ENCODE measurements at places on chromosomes 3 and 15.

DNA sequence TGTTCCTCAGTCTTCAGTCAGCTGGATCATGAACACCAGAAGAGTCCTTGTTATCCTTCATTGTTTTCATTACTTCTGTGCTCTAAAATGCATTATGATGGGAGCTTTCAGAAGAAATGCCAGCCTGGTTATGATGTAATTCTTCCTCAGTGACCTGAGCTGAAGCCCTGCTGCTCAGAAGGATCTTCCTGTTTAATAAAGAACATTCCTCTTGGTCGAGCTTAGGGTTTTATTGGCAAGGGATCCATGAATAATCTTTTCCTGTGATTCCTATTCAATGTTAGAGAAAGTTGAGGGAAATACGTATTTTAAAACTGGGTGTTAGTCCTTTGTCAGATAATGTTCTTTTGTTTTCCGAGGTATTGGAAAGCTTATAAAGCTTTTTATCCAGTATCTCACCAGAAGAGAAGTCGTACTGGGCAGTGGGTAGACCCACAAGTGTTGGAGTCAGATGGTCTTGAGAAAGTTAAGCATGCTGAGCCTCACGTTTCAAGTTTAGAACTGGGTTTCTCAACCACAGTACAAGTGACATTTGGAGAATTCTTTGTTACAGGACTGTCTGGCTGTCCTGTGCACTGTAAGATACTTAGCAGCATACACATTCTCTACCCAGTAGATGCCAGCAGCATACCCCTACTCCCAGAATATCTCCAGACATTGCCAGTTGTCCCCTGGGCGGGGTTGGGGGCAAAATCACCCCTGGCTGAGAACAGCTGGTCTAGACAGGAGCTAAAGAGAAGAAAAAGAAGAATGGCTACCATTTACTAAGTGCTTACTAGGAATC, 212.3 kb upstream of the BHLHE40 start:
- DNase-seq: no peak

DNA sequence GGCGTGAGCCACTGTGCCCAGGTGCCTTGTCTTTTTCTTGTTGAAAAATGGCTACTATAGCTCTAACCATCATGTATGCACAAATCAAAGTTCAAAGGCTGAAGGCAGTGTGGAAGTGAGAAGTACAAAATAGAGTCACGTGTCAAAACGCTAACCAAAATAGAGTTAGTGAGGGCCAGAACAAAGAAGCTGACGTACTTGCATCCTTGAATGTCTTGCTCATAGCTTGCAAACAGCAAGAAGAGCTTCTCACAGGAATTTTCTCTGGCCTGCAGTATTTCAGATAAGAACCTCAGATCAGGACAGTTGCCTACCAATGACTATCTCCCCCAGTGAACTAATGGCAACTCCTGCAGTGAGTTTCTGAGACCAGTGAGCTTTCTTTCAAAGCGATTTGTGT, 713.5 kb downstream of the GRM7 start:
- no peak for DNase-seq

DNA sequence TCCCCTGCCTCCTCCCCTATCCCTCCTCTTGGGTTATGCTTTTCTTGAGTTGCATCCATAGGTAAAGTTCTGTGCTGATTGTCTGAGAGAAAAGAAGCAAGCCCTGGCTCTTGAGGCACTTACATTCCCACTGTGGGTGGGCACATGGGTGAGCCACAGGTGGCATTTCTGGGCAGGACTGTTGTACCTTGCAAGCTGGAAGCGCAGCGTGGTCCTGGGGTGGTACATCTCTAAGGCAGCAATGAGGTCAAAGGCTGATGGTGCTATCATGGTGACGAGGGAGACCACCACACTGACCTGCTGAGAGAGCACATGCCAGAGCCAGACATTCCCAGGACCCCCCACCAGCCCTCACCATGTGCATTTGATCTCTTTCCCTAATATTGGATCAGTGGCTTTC, 24.7 kb downstream of the TMC3 start:
- DNase-seq: no peak

DNA sequence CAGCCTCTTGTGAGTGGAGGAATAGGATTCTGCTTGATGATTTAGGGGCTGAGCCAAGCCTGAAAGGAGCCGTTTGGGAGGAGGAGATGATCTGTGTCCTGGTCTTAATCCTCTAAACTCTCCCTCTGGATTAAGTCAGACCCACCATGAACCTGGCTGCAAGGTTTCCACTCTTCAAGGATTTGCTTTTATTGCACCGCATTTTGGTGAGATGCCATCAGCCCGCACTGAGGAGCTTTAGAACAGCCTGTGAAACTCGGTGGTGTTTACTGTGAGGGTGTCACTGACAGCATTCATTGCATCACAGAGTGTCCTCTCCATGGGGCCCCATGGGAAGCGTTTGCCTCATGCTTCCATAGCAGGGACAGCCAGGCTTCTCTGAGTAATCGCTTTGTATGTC, 59.2 kb downstream of the EPHB1 start:
- DNase-seq: no peak

DNA sequence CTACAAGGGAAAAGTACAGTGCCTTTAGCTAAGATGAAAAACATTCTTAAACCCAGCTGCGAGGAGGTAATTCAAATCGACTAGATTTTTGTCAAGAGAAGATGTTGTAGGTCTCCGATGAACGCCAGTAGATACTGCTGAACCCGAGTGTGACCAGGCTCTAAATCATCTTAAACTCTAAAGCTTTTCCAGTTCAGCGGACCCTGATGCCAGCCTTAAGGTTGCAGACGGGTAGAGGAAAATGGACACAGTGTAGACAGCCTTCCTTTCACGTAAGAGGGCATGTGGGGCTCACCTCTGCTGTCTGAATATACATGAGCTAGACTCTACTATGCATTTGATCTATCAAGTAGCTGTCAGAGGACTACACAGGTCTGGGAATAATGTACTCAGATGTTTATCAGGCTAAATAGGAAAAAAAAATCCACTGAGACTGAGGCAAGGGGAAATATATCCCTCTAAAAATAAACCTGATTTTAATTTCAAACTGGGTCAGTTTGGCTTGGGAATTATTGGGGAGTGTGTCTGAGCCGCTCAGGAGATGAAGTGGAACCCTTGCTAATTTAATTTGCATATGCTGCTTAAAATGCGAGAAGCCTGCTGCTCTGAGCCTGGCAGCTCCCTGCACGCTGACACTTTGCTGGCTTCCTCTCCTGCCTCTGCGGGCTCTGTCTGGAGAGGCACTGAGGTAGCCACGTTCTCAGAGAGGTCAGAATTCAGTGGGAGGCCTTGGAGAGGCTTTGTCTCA, 151.9 kb downstream of the CADPS start:
- no peak for DNase-seq

DNA sequence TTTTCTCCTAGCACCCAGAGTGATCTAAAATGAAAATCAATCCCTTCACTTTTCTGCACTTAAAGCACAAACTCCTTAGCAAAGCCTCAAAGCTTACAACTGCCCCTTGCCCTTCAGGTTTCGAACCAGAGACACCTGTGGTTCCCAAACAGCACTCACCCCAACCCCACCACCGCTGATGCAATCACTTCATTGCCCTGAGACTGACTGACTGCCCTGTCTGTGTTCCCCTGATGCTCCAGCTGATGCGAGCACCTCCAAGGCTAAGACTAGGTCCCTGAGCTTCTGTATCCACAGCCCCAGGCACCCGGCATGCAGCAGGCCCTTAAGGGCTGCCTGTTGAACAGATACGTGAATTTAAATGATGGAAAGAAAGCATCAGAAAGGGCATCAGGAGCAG, 127.3 kb downstream of the ZNF621 start:
- no peak for DNase-seq

- no peak for DNase-seq
Observed at GRCh38 chr3:4528819-4529600, 35.9 kb downstream of the ITPR1 start.

GRCh38 chr3:66609660-66610561, 109.1 kb upstream of the LRIG1 start:
- DNase-seq: no peak

GRCh38 chr3:61223451-61223850, 27.8 kb downstream of the FHIT start:
- no peak for DNase-seq

DNA sequence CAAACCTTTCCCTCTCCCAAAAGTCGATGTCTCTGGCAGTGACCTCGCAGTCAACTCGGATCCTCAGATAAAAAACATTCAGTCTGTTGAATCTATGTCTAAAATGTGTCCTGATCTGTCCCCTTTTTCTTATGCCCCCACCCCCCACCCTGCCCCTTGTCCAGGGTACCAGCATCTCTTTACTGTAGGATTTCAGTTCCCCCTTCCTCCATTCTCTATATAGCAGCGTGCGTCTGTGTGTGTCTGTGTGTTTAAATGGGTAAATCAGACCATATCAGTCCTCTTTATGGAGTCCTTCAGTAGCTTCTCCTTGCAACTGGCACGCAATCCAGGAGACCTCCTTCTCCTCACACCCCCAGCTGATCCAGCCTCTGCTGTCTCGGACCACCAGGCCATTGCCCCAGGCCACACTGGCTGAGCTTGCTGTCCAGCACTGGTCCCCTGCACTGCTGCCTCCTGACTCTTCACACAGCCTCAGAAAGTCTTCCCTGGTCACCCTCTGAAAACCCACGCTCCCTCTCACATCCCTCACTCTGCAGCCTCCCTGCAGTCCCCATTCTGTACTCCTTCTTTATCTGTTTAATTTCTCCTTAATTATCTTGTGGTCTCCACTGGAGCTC, 1.5 kb downstream of the LRRK1 start:
- DNase-seq: no peak

DNA sequence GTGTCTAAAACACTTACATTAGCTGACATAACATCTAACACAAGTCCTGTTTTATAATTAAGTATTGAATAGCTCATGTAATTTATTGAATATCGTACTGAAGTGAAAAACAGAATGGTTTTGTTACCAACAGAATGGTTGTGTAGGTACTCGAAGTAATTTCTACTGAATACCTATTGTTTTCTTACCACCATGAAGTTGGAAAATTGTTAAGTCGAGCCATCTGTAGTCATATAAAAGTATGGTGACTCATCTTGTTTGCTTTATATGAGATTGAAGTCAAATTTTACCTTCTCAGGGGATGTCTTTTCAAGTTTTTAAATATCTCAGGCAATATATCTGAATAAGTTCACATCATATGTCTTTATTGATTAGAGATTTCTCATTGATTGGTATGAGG, 37.6 kb downstream of the PIAS1 start:
- DNase-seq: no peak

DNA sequence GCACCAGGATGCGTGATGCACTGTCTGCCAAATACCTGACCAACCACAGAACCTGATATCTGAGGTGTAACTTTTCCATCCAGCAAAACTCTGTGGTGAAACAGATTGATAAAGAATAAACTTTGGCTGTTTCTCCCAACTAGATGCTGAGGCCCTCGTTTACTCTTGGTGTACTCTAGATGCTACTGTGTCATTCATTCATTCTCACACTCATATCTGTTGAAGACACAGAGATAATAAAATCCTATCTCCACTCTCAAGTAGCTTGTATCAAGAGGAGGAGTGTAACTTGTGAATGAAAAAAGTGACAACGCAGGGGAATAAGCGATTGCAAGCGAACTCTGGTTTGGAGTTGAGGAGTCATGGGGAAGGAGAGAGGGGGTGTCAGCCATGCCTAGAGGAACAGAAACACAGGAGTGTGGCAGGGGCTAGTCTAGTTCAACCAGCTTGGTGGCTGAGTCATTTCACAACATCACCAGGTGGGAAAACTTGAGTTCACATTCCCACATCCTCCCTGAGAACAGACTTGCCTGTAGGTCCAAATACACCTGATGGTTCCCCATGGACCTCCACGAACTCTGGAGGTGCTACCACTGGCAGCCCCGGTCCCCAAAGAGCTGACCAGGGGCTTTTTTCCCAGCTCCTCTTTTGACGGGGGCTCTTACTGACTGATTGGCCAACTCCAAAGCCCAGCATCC, 73.3 kb upstream of the SNRK start:
- no peak for DNase-seq

DNA sequence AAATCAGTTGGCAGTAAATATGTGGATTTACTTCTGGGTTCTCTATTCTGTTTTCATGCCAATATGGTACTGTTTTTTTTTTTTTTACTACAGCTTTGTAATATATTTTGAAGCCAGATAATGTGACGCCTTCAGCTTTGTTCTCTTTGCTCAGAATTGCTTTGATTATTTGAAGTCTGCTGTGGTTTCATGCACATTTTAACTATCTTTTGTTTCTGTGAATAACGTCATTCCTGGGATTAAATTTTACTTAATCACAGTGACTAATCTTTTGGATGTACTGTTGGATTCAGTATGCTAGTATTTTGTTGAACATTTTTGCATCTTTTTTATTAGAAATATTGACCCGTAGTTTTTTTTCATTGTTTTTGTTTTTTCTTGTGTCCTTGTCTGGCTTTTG, 576.5 kb downstream of the ZNF385D start:
- DNase-seq: no peak

DNA sequence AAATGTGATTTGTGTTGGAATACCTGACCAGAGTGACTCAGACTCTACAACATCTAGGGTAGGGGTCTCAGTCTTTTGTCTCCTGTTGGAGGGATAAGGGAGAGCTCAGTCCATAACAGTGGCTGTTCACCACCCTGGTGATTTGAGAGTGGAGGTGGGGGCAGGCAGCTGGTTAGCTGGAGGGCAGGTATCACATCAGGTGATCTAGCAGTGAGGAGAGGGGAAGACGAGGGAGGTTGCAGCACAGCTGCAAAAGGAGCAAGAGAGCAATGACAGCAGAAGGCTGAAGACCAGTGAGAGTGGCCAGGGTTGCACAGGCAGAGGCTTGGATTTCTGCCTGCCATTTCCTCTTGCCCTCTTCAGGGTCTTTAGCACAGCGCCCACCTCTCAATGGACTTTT, 38.4 kb downstream of the PLCL2 start:
- no peak for DNase-seq
